ENCODE measurements at places on chromosomes 4 and X.

DNA sequence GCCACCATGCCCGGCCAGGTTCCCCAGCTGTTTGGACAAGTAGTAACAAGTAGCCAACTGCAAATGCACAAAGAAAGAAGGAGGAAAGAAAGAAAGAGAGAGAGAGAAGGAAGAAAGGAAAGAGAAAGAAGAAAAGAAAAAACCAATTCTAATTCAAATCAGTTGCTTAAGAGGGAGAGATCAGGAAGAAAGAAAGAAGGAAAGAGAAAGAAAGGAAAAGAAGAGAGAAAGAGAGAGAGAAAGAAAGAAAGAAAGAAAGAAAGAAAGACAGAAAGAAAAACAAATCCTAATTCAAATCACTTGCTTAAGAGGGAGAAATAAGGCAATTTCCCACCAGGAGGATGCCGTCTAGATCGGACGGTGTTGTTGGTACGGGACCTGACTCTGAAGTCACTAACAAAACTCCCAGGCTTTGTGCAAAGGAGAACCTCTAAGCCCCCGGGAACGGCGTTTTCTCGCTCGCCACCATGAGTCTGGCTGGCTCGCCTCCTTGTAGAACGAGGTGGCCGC is 95.5 kb upstream of the PPP2R3B start:
- DNase-seq = no peak

DNA sequence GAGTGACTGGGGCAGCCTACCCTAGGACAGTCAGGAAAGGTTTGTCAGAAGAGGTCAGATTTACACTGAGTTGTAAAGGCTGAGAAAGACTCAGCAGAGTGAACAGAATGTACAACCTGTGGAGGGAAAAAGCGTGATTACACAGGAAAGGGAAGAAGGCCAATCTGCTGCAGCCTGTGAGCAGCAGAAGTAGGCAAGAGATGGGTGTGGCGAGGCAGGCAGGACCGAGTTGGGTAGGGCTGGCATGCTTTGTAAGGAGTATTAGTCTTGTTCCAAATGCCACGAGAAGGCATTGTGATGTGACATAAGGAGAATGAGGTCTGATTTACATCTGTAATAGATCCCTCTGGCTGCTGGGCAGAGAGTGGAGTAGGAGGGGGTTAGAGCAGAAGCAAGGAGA is 12.6 kb downstream of the SGMS2 start:
- no peak for DNase-seq

DNA sequence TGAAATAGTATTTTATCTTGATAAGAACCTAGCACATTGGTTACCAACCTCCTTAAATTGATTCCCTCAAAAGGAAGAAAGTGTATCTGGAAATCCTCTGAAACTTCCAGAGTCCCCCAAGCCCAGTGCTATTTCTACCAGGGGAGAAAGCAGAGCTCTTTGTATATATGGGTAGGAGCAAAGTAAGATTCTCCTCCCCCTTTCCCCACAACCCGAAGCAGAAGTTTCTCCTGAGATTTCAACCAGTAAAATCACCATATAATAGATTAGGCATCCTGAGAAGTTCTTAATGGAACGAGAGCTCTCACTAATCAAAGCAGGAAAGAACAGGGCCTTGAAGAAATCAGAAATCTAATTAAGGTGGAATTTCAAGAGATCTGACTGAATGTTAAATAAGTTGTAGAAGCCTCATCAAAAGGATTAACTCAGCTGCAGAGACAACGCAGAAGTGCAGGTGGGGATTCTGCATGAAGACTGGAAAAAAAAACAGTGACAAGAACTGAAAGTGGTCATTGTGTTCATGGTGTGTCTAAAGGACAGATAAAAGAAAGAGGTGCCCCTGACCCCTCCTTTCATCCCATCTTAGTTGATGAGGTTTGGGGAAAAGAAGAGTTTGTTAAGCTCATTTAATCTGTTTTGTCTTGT is 39.1 kb downstream of the VSIG4 start:
- DNase-seq = no peak

DNA sequence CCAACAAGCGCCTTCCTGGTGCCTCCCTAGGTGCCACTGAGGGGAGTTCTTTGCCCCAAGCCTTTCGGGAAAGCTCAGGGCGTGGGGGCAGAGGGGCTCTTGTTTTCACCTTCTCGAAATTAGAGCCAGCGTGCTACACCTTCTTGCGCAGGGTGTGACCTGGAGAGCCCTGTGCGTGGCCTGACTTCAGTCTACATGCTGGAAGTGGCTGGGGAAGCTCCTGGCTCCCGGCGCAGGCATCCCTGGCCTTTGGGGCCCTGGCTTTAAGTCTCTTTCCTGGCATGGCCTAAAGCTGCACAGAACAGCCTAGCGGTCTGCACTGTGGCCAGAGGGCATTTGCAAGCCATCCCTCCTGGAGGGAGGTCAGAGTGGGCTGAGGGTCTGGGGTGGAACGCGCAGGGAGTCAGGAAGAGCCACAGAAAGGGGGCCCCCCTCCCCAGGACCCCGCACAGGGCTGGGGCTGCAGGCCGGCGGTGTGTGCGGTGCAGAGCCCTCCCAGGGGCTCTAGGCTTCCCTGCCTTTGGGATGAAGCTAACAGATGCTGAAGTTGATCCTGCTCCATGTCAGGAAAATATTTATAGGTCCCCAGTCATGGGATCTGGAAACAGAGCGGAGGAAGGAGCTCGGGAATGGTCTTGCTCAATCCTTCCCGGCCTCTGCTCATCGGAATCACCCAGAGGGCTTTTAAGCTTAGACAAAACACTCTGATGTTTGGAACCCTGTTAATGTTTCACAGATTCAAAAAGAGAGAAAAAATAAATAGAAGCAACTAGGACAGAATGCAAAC is 781 bp upstream of the SPON2 start:
- peak; percentile 86 for DNase-seq

GRCh38 chr4:82124365-82124764 is 249.4 kb downstream of the HNRNPD start:
- no peak for DNase-seq

DNA sequence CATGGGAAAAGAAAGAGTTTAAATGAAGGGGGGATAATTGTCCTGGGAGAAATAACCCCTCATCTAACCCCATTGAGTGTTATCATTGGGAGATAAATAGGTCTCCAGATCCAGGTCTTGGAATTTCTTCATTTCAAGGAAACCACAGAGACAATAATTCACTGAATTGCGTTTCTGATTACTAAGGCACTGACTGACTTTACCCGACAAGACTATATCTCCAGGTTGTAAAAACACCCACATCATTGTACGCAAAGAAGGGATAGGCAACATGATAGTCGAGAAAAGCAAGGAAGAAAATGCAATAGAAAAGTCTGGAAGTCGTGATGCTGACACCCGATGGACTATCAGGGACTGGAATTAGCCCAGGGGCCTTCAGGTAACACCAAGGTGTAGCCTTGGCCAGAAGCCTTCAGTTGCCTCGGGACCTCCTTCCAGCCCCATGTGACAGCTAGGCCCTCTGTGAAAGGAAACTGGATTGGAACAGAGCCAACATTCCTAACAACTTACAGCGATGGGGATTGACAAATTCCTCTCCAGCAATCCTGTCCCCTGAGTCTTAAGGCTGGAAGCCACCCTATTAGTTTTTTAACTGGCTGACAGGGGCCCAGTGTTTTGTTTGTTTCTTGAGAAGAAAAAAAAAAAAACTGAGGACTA is 46.5 kb upstream of the RAB9B start:
- DNase-seq = no peak

DNA sequence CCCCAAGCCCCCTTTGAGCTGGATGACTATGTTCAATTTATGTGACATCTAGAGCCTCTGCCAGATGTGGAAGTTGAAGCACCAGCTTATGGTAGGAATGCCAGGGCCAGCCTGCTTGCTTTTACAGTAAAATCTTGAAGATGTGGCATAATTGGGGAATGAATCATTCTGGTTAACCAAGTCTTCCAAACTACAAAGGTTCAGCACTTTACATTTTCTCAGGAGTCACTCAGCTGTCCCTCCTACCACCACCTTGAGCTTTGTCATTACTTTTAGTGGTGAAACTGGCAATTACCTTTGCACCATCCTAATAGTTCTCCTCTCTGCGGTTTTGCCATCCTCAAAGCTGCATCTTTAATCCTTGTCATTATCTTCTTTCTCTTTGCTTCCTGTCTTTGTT is 172.2 kb downstream of the HS6ST2 start:
- no peak for DNase-seq

DNA sequence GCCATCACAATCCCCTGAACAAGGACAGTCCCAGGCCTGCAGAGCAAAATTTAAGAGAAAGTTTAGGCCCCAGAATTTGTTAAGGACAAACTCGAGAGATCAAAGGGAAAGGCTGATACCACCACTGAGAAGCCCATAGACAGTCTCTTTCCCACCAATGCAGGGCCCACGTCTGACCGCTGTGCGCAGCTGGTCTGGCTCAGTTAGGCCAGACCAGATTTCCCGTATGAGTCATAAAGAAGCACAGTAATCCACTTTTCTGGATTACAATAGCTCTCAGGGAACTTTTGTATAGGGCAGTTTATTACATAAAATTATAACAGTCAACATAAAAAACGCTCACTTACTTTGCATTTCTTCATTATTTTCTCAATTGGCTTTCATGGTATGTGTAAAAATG is 259.5 kb downstream of the RCHY1 start:
- no peak for DNase-seq

- no peak for DNase-seq
Measured at GRCh38 chr4:166400270-166400894, 527.3 kb downstream of the TLL1 start.

- DNase-seq = no peak
Measured at GRCh38 chrX:40784516-40785151, 49.3 kb upstream of the MED14 start.

DNA sequence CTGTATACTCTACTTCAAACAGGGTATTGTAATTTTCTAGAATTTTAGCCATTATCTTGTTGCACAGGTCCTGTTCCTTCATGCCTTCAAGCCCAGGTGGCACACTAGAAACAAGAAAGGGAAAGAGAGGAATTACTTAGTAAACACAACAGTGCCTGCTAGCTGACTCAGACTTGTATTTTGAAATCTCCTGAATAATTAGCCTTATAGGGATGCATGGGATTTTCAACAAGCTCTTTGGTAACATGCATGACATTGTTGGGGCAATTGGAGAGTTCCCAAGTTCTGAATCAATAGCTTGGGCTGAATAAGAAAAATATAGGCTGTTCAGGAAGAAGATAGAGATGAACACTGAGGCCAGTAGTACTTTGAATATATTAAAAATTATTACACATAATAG is 118.8 kb downstream of the FAM13A start:
- DNase-seq = no peak

DNA sequence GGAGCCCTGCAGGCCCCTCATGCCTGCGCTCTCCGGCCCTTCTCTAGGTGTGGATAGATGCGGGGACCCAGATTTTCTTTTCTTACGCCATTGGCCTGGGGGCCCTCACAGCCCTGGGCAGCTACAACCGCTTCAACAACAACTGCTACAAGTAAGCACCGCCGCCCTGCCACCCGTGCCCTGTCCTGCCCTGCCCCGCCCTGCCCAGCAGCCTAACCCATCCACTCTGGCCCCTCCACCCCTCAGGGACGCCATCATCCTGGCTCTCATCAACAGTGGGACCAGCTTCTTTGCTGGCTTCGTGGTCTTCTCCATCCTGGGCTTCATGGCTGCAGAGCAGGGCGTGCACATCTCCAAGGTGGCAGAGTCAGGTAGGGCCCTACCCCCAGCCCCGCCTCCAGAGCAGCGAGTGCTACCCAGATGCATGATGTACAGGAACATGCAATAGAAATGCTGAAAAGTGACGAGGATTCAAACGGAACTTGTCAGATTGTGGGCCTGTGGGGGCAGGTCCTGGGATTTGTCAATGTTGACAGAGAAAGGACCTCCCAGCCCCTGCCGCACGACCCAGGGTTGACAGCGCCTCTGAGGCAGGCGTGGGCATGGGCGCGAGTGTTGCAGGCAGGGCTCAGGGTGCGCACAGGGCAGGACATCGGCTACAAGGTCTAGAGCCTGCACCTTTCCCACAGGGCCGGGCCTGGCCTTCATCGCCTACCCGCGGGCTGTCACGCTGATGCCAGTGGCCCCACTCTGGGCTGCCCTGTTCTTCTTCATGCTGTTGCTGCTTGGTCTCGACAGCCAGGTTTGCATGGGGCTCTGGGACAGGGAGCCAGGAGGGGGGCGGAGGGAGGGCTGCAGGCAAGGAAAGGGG is 5.7 kb downstream of the SLC6A8 start:
- no peak for DNase-seq

GRCh38 chrX:82335772-82336171 is 1133.9 kb downstream of the SH3BGRL start:
- DNase-seq = no peak

DNA sequence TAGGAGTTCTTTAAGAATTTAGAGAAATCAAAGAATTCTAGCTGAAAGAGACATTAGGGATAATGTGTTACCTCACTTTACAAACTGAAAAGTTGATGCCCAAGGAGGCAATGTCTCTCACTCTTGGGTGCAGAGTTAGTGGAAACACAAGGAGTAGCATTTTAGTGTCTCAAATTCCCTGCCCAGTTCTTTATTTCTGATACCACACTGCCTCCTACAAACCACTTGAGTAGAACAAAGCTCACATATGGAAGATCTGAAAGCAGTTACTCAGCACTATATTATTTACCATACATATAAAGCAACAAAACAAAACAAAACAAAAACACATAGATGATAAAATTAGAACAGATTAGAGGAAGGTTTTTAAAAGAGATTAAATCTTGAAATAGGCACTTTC is 124.2 kb downstream of the REELD1 start:
- DNase-seq = no peak

DNA sequence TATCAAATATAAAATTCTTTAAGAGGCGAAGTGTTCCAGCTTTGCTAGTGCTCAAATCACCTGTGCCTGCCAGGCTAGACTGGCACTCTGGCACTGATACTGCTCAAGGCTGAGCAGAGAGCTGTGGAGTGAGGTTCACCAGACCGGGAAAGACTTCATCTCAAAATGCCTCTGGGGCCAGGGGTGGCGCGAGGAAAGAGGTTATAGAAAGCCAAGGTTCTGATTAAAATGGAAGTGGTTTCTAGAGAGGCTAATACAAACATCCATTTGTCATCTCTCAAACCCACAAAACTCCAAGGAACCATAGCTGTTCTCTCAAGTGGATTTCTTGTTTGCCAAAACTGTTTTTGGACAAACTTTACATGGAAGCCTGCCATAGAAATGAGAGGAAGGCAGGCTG is 41.5 kb downstream of the F11 start:
- no peak for DNase-seq

GRCh38 chrX:72662020-72662747 is 51.9 kb downstream of the PHKA1 start:
- DNase-seq = no peak

DNA sequence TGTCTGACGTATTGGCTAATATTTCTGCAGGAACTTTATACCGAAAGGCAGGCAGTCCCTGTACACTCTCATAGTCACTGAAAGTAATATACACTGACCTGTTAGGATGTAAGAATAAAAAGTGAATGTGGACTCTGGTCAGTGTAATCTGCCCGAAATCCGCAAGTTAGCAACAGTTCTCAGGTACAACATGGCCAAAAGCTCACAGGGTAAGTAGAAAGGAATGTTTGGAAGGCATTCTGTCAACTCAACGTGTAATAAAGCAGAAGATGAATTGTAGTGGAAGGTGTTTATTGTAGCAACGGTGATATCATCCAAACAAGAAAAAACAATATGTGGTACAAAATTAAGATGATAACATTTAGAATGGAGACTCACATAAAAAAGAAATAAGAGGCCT is 26.0 kb upstream of the NUP54 start:
- no peak for DNase-seq
